ENCODE measurements at places on chromosomes 6 and 20.

- no peak for DNase-seq
Observed at GRCh38 chr6:102525336-102525735, 1131.8 kb downstream of the GRIK2 start.

DNA sequence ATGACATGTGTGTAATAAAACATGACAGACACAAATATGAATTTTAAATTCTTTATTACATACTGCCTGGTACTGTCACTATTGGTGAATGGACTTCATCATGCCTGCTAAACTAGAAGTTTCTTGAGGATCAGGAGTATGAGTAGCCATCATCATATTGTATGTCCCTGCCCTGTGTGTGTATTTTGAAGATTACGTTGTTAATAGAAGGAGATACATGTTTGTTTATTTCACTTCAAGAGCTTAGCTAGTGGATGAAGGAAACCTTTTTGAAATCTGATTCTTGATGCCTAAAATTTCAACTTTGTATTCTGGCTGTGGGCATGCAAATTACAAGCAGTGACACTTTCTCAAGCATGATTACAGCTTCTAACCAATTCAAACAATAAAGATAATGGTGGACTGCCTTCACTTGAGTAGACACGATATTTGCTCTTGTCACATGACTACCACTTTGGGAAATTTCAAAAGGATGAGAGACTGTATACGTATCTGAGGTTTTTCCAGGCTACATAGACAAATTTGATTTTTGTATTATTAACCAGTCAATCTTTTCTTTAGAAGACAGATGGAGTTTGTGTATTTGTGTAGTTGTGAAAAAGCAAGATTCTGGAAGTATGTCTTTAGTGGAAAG lies 3.5 kb downstream of the TBPL1 start:
- no peak for DNase-seq

DNA sequence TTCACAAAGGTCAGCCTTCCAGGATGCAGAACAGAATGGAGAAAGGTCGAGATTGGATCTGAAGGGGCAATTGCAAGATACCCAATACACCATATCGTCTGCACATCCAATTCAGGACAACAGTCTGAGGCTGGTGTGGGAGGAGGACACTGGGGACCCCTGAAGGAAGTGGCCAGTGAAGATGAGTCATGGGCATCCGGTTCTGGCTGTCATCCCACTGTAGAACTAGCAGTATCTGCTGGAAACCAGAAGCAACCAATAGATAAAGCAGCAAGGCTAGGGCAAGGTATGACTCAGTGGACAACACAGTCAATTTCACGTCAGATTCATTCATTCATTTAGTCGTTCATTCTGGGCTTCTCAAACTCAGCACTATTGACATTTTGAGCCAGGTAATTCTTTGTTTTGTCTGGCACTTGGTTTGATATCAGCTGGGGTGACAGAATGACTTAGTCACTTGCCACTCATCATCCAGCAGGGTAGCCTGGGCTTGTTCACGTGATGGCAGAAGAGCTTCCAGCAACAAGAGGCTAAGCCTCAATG lies 30.3 kb upstream of the SHLD1 start:
- DNase-seq, result no peak

GRCh38 chr6:26223228-26223627 lies 136.0 kb downstream of the HFE start:
- DNase-seq, result peak; percentile 14

- no peak for DNase-seq
Observed at GRCh38 chr6:46850792-46851191, 57.6 kb downstream of the MEP1A start.

GRCh38 chr6:1606780-1607515 lies 2.8 kb upstream of the FOXC1 start:
- no peak for DNase-seq

DNA sequence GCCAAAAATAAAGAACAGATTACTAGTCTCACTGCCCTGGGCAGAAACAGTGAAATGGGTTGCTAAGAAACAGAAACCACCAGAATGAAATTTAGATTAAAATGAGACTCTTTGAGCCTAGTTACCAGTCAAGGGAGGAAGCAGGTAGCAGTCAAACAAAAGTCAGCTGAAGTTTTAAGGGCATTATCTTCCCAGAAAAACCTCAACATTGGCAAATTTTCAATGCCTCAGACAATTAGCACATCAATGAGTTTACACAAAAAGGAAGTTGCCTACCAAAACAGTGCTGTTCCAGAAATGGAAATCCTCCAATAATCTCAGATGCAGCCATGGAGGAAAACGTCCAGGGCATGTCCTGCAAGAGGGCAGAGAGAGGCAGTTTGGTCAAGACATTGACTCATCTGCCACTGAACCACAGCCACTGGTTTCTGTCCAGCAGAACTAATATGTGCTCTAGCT lies 399.7 kb upstream of the ADGRB3 start:
- DNase-seq, result no peak

DNA sequence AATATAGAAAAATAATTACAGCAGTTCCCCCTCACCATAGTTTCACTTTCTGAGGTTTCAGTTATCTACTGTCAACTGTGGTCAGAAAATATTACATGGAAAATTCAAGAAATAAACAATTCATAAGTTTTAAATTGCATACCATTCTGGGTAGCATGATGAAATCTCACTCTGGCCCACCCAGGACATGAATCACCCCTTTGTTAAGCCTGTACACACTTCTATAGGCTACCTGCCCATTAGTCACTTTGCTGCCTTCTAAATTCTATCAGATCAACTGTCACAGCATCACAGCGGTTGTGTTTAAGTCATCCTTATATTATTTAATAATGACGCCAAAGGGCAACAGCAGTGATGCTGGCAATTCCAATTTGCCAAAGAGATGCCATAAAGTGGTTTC lies 140.3 kb upstream of the RUNX2 start:
- DNase-seq, result no peak

- DNase-seq, result no peak
Observed at GRCh38 chr20:11051136-11051535, 377.3 kb upstream of the JAG1 start.

- no peak for DNase-seq
Observed at GRCh38 chr6:160912411-160912810, 79.2 kb upstream of the MAP3K4 start.

GRCh38 chr6:161242113-161242512 lies 31.7 kb downstream of the AGPAT4 start:
- DNase-seq, result no peak

- no peak for DNase-seq
Observed at GRCh38 chr6:157769776-157770426, 53.1 kb upstream of the SNX9 start.

DNA sequence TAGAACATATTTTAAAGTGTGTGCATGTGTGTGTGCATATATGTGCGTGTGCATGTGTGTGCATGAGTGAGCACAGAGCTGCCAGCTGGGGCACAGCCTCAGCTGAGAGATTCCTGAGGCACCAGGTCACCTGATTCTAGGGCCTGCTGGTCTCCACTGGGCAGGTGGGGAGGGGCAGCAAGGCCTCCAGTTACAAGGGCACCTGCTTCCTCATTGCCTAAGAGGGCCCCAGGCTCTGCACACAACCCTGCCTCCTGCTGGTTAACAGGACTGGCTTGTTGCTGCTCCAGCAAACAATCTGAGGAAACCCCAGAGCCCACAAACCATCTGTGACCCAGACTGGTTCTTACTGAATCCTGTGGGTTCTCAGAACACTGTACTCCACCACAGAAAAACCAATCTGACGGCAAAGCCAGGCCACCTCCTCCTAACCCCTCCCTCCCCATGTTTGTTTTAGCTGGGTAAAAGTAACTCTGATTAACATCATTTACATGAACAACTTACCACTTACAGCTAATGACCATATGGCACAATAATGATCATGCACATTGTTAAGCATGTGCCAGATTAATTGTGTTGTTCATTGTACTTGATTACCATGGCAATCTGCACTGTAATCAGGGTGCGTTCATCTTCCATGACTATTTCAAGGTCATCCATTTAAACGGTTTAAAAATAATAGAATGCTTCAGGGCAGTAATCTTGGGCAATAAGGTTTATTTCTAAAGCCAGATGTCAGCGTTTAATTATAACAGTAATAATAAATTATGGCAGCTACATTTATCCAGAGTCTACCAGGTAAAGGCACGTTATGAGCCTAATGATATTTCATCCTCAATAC lies 23.1 kb upstream of the UBE2J1 start:
- DNase-seq, result peak; percentile 47

DNA sequence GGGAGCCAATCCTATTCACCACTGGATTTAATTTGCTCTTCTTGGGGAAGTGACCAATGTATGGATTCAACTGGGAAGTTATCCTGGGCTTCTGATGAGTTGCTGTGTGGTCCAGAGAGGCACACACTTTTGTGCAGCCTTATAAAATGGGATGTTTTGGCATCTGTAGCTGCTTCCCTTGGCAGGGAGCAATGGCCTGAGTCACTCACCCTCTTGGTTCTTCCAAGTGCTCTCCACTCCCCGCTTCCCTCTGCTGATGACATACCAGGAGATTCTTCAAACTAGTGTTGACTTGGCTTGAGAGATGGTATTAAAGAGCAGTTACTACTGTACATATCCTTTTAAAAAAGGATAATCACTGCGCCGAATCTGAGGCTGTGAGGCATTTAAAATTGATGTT lies 105.8 kb downstream of the JARID2 start:
- no peak for DNase-seq

GRCh38 chr6:162681447-162681846 lies 46.1 kb downstream of the PRKN start:
- DNase-seq, result no peak

DNA sequence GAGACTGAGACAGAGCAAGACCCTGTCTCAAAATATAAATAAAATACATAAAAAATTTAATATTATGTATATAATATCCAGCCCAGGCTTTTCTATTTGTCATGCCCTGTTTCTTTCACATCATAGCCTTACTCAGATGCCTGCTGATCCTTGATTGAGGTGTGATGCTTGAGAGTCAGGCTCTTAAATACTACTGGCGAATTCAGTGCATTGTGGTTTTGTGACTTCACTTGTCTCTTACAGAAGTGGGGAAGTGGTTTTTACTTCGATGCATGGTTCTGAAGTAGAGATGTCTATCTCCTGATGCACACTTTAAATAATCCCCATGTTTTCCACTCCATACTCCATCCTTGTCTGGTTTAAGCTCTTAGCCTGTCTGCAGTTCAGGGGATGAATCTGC lies 29.1 kb downstream of the ASXL1 start:
- no peak for DNase-seq

- no peak for DNase-seq
Observed at GRCh38 chr6:168130168-168130696, 51.2 kb upstream of the FRMD1 start.

GRCh38 chr20:48720256-48720985 lies 107.4 kb downstream of the PREX1 start:
- no peak for DNase-seq

- no peak for DNase-seq
Observed at GRCh38 chr6:155132617-155133016, 131.2 kb upstream of the CLDN20 start.

GRCh38 chr6:75101896-75102295 lies 104.0 kb downstream of the COL12A1 start:
- no peak for DNase-seq
